Stimulated activated naive CD8-positive, alpha-beta T cell treated with anti-CD3 and anti-CD28 coated beads, Interleukin-15, amount 100 ng/mL, for 72 hours (primary cell): ENCODE measurements at places on chromosomes 5 and 9.

GRCh38 chr9:95089257-95090022 lies 228.1 kb downstream of the FANCC start:
- no peak for DNase-seq

DNA sequence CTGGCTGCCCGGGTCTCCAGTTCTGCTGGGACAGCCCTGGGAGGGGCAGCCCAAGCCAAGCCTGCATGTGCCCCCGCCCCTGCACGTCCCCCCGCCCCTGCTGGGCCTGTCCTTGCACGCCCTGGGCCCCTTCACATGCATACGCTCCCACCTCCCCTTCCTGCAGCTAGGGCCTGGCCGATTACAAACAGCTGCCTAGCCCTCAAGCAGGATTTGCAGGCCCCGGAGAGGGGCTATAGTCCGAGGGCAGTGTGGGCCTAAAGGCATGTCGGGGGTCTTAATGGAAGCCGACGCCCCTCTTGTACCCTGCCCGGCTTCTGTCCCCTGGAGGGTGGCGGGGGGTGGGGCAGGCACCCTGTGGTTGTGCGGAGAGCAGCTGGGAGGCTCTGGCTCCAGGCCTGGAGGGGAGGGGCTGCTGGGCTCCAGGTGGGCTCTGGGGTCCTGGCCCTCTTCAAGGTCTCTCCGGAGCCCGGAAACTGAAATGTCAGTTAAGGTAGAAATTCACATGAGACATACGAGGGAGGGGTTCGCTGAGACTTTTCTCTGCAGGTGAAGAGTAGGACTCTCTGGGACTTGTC lies 16.9 kb downstream of the COL5A1 start:
- no peak for DNase-seq

- no peak for DNase-seq
These were observed 1.7 kb downstream of the GRIN3A start for GRCh38 chr9:101736717-101737116.

GRCh38 chr9:117473293-117473692 lies 58.4 kb upstream of the ASTN2 start:
- DNase-seq = no peak

- DNase-seq = no peak
These were observed 88.3 kb downstream of the PHF2 start for GRCh38 chr9:93664549-93665120.

DNA sequence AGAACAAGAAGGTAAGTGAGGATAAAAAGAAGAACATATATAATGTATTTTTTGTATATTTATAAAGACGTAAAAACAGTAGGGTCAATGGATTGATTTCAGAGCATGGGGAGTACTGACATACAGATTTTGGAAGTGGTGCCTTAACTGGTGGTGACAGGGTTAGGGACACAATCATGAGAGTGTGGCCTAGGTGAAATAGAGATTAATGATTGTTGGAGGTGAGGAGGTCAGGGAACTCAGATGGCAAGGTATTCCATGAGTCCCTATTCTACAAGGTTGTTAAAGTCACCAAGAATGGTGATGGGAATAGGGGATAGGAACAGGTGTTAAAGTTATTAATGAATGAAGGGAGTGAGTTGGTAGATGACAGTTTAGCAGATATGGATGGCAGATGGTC lies 210.8 kb downstream of the SEMA6A start:
- no peak for DNase-seq

- no peak for DNase-seq
These were observed 187.7 kb upstream of the CHD1 start for GRCh38 chr5:99116526-99116925.

GRCh38 chr9:98356326-98356725 lies 100.9 kb upstream of the TBC1D2 start:
- no peak for DNase-seq

DNA sequence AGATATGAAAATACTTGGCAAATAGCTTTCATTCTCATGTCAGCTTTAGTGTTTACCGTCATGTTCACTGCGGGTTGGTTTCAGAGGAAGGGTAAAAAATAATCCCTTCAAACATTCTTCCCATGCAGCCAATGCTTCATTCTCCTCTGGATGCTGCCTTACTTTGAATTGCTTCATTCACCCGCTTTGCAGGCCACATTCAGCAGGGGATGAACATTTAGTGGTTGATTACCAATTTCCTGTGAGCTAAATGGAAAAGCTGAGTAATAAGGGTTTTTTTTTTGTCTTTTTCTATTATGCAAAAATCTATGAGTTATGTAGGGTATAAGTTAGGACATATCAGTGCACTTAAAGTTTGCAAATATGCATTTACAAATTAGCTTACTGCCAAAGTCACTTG lies 96.3 kb upstream of the MEF2C start:
- peak; percentile 28 for DNase-seq

DNA sequence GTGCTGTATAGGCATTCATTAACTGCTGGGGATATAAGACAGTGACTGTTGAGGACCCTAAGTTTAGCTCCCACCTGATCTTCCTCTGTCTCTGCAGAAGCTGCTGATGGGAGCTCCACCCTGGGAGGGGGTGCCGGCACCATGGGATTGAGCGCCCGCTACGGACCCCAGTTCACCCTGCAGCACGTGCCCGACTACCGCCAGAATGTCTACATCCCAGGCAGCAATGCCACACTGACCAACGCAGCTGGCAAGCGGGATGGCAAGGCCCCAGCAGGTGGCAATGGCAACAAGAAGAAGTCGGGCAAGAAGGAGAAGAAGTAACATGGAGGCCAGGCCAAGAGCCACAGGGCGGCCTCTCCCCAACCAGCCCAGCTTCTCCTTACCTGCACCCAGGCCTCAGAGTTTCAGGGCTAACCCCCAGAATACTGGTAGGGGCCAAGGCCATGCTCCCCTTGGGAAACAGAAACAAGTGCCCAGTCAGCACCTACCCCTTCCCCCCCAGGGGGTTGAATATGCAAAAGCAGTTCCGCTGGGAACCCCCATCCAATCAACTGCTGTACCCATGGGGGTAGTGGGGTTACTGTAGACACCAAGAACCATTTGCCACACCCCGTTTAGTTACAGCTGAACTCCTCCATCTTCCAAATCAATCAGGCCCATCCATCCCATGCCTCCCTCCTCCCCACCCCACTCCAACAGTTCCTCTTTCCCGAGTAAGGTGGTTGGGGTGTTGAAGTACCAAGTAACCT lies 22.1 kb downstream of the PCDHGC5 start:
- DNase-seq = no peak

DNA sequence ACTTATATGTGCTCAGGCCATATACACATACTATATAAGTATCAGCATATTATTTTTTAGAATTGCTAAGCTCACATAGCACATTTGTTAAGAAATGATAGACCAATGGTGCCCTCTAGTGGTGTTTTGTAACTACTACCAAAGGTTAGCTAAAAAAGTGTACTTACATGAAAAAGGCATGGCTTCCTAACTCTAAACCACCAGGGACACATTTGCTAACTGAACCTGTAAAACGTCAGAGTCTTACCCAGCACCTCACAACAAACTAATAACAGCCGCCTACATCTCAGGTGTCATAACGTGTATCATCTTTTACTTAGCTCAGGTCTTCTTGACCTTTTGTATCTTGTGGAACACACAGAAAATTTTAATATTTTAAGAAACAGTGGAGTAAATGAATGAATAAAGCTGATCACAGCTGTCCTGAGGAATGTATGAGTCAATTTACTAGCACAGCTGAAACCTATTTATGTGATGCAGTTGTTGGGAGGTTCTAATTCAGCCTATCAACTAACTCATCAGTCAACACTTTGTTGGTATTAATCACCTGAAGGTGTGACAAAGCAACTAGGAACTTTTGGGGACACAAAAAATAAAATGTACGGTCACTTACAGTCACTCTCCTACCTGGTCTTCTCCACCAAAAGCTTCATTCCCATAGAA lies 72.9 kb downstream of the BAAT start:
- DNase-seq = peak; percentile 15

- DNase-seq = no peak
These were observed 41.0 kb downstream of the MLANA start for GRCh38 chr9:5931657-5932056.

DNA sequence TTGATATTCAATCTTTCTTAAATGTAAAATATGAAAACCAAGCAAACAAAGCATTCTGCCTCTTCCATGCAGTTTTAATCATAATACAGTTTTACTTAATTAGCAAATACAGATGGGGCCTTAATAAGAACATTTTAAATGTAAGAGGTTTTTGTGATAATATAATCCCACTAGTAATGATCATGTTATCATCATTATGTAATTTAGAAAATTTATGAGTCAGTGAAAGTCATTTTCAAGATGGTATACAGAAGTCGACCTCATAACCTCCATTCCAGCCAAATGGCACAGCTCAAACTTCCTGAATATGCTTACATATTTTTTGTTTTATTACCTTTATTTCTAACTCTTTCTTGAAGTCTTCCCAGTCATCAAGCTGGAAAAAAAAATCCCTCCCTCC lies 102.2 kb upstream of the GNA14 start:
- DNase-seq = no peak

DNA sequence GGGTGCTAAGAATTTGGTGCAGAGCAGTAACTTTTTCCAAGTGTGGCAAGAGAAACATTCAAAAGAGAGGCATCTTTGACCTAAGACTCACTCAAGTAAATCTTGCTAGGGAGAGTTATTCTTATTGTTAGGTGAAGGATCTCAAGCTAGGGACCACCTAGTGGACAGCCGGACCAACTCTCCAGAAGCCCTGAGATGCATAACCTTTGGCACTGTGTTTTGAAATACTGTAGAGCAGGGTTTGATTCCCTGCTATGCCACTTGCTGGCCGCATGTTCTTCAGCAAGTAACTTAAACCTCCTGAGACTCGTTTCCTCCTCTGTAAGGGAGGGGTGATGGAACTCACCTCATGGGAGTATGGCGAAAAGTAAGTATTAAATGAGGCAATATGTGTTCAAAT lies 336.1 kb upstream of the ADAMTSL1 start:
- no peak for DNase-seq

DNA sequence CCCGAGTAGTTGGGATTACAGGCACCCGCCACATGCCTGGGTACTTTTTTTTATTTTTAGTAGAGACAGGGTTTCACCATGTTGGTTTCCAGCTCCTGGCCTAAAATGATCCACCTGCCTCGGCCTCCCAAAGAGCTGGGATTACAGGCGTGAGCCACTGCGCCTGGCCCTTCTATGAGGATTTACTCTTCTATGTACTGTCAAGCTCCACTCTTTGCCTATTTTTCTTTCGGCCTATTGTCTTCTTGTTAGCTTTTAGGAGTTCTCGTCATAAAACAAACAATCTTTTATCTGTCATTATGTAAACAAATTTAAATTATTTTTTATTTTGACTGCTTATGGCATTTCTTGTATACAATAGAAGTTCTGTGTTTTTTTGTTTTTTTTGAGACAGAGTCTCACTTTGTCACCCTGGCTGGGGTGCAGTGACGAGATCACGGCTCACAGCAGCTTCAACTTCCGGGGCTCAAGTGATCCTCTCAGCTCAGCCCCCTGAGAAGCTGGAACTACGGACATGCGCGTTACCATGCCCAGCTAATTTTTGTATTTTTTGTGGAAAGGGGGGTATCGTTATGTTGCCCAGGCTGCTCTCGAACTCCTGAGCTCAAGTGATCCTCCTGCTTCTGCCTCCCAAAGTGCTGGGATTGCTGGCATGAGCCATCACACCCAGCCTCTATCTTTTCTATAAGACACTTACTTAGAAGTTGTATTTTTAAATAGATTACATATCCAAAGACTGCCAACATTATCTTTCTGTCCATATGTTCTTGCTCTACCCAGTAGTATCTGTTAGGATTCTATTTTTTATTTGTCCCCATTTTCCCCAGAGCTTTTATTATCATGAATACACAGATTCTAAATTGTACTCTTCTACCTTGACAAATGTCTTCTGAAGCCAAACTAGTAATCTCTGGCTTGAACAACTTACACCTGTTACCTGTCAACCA lies 29.2 kb downstream of the CSNK1A1 start:
- no peak for DNase-seq

- DNase-seq = no peak
These were observed 220.2 kb downstream of the PLK2 start for GRCh38 chr5:58239731-58240130.
